ENCODE measurements at places on chromosomes 5 and 9.
A peak's percentile ranks its signal among the peaks of the same experiment; 100 is the strongest.

- no peak for DNase-seq
Observed at GRCh38 chr5:40834391-40834848, 602 bp downstream of the RPL37 start.

DNA sequence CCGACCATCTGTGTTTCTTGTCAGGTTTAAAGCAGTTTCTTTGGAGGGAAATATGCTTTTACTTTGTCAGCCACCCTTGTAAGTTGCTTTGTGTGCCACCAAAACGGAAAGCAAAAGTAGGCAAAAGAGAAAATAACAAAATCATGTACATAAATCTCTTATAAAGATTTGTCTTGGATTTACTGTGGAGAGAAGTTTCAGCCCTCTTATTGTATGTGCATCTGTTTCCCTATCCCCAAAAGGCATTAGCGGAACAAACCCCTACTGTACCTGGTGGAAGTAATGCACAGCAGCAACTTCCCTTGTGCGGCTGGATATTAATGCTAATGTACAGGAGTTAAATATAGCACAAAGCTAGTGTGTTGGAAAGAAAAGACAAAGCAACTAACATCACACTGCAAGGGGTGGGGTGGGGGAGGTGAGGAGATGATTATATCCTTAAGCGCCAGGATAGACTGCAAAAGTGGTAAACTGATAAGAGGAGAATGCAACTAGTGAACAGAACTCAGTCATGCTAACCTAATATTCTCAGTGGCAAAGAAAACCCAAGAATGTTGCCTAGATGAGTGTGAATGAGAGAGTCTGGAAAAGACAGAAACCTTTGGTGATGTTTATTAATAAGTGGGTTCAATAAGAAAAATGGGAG lies 396.5 kb upstream of the MEF2C start:
- no peak for DNase-seq

- DNase-seq, result no peak
Observed at GRCh38 chr9:116345817-116346216, 192.2 kb downstream of the PAPPA start.

DNA sequence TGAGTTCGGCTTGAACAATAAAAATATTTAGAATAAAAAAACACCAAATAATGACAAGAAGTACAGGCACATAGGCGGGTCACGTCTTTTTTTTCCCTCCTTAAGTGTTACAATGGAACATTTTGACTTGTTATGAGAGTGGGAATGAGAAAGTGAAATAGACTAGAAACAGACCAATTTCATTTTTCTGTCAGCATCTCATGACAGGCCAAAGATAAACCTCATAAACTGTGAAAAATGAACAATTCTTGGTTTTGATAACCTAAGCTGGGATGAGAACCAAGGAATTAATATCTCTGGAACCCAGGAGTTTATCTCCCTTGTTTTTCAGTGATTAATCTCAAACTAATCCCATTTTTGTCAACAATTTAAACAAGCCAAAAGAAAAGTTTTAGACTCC lies 299.5 kb downstream of the SLIT3 start:
- no peak for DNase-seq

DNA sequence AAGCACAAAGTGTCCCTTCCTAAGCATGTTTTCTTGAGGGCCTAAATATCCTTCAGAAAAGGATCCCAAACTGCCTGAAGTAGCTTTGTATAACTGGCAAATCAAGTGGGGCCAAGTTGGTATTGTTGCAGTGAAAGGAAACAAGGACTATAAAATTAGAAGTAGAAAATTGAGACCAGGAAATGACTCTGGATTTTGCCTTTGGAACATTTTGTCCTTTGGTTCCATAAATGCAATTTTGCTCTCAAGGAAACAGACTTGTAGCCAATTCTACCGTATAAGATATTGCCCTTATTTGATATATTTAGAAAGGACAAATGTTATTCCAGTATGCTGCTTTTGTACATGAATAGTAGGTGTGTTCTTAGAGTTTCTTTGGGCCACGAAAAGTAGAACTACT lies 34.4 kb downstream of the RABGAP1 start:
- DNase-seq, result no peak

GRCh38 chr9:758146-758545 lies 83.4 kb upstream of the DMRT1 start:
- no peak for DNase-seq

DNA sequence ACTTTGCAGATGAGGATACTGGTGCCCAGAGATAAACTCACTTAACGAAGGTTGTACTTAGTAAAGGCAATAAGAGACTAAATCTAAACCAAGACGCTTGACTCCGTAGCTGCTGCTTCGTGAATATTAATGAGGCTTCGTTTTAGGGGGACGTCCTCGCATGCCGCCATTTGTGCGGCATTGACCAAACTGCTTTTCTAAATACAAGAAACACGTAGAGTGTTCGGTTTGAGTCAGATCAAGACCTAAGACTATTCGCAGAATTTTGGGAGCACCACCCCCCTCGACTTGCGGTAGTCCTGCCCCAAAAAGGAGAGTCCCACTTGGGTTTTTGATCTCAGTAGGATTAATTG lies 1.1 kb downstream of the NPM1 start:
- DNase-seq, result no peak

- DNase-seq, result no peak
Observed at GRCh38 chr9:109590966-109591365, 92.9 kb upstream of the PTPN3 start.

- DNase-seq, result no peak
Observed at GRCh38 chr9:20945269-20945668, 86.2 kb downstream of the HACD4 start.

DNA sequence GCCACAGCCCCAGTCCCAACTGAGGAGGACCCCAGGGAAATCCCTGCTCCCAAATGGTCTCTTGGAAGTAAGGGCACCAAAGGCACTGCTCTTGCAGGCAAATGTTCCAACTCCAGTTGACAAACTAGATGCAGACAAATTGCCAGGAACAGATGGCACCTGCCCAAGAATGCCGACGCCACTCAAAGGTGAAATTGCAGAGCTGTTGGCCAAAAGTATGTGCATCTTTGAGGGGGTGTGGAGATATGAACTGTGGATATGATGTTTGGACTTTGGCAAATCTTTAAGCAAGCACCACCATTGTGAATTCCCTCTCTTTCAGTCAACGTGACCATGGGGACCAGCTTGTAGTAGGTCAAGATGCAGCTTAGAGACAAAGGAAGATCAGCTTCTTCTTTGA lies 12.0 kb upstream of the CPLX2 start:
- no peak for DNase-seq

- DNase-seq, result no peak
Observed at GRCh38 chr9:2923766-2924379, 80.0 kb upstream of the PUM3 start.

DNA sequence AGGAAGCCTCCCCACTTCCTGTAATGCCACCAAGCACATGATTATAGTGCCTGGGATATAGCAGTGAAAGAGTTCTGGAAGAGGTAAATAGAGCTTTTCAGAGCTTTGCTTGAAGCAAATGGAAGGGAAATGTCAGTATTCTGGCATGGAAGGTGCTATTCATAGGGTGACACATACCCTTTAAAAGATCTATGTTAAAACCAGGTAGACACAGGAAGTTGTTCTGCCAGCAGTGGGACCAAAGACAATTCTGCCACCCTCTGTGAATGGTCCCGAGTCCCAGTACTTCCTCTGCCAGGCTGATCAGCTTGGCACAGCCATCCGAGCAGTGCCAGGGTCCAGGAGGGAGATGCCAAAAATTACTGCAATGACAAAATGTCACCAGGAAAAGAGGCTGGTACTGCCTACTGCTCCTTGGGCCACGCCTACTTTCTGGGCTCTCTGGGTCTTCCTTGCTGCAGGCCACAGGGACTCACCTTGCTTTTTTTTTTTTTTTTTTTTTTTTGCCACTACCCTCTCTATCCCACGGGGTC lies 26.7 kb downstream of the GARNL3 start:
- no peak for DNase-seq

GRCh38 chr9:92911511-92912475 lies 34.0 kb upstream of the ZNF484 start:
- no peak for DNase-seq

DNA sequence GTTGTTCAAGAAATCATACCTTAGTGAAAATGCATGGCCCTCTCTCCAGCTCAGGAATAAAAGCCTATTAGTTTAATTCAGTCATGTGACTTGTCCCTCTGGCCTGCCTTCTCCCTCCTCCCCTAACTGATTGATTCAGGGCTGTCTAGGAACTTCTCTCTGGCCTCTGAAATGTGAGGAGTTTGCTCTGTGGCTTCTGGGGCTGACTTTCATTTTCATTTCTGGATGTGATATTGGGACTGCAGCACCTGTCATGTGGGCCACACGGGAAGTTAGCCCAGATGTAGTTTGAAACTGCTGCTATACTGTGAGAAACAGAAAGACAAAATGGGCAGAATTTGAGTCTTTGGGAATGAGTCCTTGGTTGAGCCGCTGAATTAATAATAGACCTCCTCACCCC lies 44.8 kb downstream of the PARP8 start:
- peak; percentile 10 for DNase-seq

DNA sequence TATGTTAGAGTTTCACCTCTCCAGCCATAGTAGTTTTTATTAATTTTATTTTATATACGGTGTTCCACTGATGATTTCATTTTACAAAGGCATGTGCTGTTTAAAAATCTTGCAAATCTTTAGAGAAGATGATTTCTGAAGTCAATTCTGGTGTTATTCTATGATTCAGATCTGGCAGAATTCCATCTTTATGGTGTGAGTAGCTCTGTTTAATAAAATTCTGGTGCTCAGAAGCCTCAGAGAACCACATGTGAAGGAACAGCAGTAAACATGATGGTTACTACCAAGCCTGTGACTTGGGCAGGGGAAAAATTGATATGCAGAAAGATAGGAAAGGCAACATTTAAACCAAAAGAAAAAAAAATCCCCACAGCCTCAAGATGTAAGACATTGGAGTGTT lies 299.7 kb downstream of the NPR3 start:
- no peak for DNase-seq

GRCh38 chr9:137031904-137032640 lies at the start of gene FUT7:
TSS of gene FUT7 (minus strand) at chr9:137032088. CDS start at chr9:137031991, 97 bp downstream.
- no peak for DNase-seq

GRCh38 chr9:5621327-5621726 lies 7.6 kb upstream of the RIC1 start:
- DNase-seq, result no peak

- no peak for DNase-seq
Observed at GRCh38 chr5:139459451-139459934, 3.0 kb downstream of the ECSCR start.

GRCh38 chr5:15776346-15776745 lies 276.4 kb downstream of the FBXL7 start:
- no peak for DNase-seq

DNA sequence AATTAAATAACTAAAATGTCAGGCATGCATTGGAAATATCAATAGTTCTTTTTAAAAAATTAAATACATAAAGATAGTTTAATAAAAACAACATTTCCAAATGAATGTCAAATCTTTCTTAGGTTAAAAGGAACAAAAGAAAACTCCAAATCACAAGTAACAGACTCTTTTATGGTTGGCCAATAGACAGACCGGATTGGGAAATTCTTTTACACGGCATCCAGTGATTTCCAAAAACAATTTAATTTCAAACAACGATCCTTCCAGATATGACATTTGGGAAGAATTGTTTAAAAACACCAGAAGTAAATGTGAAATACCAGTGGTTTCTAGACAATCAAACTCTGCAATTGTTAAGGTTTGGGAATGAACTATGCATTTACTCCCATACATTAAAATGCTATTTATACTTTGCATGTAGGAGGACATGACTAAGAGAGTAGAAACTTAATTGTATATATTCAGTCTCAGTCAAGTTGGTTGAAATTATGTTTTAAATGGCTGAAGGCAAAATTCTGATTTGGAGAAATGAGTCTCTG lies 32.8 kb downstream of the ZNF474 start:
- no peak for DNase-seq

- DNase-seq, result no peak
Observed at GRCh38 chr5:144247131-144247530, 76.5 kb downstream of the KCTD16 start.

- DNase-seq, result no peak
Observed at GRCh38 chr5:59517926-59518585, 375.5 kb downstream of the PDE4D start.

GRCh38 chr9:5416953-5417352 lies 20.8 kb downstream of the PLGRKT start:
- no peak for DNase-seq

DNA sequence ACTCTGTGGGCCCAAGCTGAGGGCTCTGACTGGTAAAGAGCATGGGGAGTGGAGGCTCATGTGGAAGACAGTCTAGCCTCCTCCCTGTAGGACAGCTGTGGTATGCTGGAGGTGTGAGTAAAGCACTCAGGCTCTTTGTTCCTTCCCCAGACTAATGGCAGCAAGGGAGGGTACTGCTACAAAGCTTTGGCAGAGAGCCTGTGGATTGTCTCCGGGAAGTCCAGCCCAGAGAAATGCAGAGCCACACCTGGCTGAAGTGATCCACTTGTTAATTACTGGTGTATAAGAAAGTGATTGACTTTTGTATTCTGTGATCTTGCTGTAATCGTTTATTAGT lies 161.7 kb downstream of the OXCT1 start:
- DNase-seq, result no peak

DNA sequence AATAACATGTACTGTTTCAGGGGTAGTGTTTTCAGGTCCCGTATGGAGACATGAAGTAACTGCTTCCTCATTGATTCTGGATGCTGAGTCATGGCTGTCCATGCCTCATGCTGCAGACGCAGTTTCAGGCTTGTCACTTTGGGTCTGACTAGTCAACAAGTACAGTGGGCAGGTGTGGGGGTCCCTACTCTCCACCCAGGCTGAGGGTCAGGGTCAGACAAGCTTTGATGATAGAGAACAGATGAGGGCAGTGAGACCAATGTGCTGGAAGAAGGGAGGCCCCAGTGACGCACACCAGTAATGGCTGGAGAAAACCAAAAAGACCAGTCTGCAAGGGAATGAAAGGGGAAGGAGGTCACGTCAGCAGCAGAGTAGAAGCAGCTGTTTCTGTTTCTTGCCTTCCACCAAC lies 80.0 kb upstream of the NFIL3 start:
- DNase-seq, result no peak

- no peak for DNase-seq
Observed at GRCh38 chr9:112056996-112057395, 118.1 kb downstream of the SUSD1 start.

- DNase-seq, result no peak
Observed at GRCh38 chr9:18910435-18910834, 122.6 kb downstream of the SAXO1 start.

DNA sequence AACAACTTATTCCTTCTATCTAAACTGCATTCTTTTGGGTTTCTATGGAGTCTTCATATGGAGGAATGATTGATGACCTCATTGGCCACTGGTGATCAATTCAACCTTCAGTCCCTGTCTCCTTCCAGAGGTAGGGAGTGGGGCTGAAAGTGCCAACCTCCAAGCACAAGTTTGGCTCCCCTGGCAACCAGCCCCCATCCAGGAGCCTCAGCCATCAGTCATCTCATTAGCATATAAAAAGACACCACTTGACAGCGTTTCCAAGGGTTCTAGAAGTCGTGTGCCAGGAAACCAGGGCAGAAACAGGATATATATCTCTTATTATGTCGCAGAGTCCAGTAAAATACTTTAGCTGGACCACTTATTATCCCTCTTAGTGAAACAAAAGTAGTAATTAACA lies 9.8 kb downstream of the SLC31A2 start:
- no peak for DNase-seq
